ENCODE measurements at places on chromosomes 13 and 19.

DNA sequence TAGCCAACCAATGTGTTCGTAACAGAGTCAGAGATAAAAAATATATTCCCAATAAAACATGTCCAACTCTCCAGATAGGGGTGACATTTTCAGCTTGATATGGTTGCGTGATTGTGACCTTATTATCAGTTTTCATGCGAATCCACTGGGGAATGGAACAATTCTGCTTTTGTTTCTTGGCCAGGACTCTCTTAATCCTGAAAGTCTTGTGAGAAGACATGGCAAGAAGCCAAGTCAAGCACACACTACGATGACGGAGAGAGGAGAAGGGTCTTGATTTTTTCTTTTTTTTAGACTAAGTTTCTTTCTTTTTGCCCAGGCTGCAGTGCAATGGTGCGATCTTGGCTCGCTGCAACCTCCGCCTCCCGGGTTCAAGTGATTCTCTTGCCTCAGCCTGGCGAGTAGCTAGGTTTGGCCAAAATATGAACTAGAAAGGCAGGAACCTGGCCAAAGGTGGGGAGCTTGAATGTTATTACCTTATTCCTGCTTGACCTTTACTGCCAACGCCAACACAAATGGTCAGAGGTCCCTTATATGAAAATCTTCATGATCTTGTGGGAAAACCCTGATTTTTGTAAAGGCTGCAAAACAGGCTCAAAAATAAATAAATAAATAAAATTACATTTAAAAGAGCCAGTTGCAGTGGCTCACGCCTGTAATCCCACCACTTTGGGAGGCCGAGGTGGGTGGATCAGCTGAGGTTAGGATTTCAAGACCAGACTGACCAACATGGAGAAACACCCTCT is 14.5 kb downstream of the ZNF816 start:
- DNase-seq, result no peak

DNA sequence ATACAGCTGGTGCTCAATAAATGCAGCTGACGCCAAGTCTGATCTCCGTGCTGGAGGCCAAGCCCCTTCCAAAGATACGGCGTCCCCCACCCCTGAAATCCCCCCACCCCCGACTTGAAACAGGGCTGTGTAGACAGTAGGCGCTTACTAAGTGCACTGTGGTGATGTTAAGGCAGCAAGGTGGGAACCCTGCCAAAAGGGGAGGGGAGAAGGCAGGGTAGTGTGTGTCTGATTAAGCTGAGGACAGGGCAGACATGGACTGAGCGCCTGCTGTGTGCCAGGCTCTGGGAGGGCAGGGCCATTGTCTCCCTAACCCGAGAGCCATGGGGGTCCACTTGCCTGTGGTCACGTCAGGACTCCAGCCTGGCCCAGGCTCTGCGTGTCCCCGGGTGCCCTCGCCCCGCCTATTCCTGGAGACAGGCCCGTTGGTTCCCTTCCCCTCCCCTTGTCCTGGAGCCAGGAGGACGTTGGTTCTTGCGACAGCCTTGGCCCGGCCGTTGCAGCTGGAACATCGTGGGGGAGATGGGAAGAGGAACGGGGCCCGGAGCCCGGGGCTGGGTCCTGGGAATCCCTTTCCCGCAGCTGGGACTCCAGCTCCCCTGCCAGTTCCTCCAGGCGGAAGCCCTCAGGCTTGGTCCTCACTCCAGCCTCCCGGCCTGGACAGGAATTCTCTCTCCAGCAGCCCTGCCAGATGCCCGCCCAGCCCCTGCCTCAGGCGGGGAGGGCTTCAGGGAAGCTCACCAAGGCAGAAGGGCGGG is 1.7 kb upstream of the ELANE start:
- DNase-seq, result peak; percentile 84

DNA sequence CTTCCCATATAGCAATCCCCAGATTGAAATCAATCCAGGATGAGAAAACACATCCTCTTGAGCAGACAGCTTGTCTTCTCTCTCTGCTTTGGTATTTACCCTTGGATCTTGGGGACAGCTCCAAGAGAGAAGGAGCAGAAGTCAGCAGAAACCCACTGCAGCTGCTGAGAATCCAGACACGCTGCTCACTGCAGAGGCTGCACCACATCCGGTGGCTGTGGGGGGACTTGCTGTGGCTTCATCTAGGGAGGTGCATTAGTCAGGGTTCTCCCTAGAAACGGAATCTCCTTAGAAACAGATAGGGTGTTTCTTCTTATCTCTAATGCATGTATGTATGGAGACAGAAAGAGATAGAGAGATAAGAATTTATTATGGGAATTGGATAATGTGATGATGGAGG is 2.7 kb downstream of the CYP4F12 start:
- DNase-seq, result no peak

- DNase-seq, result no peak
These were observed 768.1 kb upstream of the SPRY2 start for GRCh38 chr13:81109026-81109425.

DNA sequence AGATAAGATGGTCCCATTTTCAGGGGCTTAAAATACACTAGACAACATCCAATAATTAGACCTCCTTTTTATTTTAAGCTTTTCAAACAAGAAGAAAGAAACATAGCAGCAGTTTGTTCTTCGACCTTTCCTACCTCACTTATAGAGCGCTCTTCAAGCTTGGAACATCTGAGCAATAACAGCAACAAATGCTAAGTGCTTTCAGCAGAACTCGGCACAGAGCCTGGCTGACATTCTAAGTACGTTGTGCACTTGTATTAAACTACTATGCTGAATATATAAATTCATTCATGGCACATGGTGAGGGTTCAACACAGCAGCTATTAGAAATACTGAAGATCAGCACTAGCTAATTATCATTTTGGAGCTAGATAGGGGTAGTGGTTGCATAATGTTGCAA is 256.1 kb upstream of the MAB21L1 start:
- DNase-seq, result no peak

DNA sequence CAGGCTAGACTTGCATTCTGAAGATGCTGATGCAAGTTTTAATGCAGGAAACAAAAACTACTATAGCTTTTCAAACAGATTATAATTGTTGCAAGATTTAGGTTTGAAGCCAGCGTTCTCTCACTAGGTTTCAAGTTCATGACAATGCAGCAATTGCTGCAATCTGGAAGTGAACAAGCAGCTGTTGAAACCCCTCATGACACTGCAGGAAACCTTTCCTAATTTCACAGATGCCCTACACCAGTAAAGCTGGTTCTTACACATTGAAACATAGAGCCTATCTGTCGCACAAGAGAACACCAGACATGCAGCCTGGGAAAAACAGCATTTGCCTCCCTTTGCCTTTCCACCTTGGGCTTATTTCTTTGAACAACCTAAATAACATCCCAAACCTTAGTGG is 1737.2 kb upstream of the MIR17HG start:
- no peak for DNase-seq

Data from EL (cell line).